Lung microvascular endothelial cell (primary cell): ENCODE measurements at places on chromosomes 7 and 10. TPM values are rescaled to one million over a fixed set of nuclear protein-coding genes. Genes with fewer than 3 reads are reported as not detected.

Gene FAM237B
- not detected in 2 replicates for total RNA-seq

Gene EBLN1
- total RNA-seq: not detected in 2 replicates

Gene GRID2IP
- under 0.01 TPM in 2 replicates for total RNA-seq

Gene CDNF
- 0.40 and 0.44 TPM in 2 replicates for total RNA-seq
